NCI-H524 (cell line): ENCODE measurements at places on chromosomes 5 and 9.
A peak's percentile ranks its signal among the peaks of the same experiment; 100 is the strongest.

DNA sequence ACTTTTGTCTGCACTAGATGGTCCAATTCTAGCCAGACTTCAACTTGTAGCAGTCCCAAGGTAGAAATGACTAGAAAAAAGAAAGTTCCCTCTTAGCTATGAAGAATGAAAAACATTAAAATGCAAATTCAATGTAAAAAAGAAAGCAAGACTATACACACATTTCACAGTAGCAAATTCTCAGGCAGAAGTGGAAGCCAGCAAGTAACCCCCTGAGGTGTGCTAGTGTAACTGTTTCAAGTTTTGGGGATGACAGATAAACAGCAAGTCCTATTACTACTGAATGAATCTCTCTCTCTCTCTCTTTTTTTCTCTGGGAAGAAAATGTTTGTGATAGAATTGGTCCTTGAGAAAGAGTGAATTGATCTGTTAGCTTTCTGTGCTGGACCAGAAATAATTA is 185.6 kb downstream of the EFNA5 start:
- no peak for DNase-seq

- no peak for DNase-seq
These were observed 28.2 kb upstream of the SMAD5 start for GRCh38 chr5:136104306-136104965.

DNA sequence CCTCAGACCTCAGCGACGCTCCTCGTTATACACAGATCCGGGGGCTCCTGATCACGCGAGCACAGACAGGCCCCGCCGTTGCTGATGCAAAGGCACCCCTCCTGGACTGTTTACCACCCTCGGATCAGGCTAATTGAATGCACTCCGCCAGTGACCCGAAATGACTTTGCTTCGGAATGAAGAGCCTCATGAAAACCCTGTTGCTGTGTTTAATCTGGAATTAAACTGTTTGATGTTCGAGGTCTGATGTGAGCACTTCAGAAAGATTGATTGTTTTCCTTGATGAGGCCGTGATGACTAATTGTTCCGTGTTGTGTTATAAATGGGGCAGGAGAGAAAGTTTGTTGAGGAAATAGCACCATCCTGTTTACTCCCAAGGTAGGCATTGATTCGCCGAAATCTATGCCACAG is 190.5 kb upstream of the PPP1R26 start:
- no peak for DNase-seq

- DNase-seq: peak; percentile 11
These were observed 12.9 kb downstream of the OR2V2 start for GRCh38 chr5:181160152-181160754.

DNA sequence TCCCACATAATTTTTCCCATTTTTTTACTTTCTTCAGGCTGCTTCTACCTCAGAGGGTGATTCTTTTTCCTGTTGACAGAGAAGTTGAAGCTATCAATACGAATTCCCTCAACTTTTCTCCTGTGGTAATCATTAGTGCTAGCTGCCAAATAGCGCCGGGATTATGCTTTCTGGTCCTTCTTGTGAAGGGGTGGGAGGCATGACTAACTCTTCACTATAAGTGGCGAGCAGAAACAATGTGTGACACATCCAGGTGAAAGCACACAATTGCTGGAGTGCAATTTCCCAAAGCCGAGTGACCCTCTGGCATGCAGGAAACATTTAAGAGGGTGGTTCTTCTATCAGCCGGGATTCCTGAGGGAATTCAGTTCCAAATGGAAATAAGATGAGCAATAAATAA is 56.0 kb downstream of the TRPC7 start:
- no peak for DNase-seq

- DNase-seq: peak; percentile 40
These were observed 467 bp upstream of the VLDLR start for GRCh38 chr9:2620919-2621721.

DNA sequence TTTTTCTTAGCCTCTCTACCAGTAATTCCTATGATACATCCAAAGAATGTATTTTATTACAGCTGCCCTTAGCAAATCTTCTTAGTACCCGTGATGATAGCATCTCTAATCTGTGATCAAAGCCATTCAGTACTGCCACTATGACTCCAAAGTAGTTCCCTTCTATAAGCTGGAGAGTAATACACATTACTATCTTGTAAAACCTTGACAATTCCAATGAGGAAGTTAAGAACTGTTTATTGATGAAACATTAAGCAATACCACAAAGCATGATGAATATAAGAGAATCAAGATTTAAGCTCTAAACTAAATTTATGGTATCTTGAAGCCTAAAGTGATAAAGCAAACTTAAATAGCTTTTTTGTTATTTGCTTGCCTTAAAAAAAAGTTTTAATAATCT is 86.1 kb downstream of the SMIM23 start:
- no peak for DNase-seq

GRCh38 chr5:53613536-53613935 is 53.1 kb downstream of the NDUFS4 start:
- DNase-seq: no peak

GRCh38 chr9:13567833-13568232 is 288.3 kb upstream of the MPDZ start:
- no peak for DNase-seq

DNA sequence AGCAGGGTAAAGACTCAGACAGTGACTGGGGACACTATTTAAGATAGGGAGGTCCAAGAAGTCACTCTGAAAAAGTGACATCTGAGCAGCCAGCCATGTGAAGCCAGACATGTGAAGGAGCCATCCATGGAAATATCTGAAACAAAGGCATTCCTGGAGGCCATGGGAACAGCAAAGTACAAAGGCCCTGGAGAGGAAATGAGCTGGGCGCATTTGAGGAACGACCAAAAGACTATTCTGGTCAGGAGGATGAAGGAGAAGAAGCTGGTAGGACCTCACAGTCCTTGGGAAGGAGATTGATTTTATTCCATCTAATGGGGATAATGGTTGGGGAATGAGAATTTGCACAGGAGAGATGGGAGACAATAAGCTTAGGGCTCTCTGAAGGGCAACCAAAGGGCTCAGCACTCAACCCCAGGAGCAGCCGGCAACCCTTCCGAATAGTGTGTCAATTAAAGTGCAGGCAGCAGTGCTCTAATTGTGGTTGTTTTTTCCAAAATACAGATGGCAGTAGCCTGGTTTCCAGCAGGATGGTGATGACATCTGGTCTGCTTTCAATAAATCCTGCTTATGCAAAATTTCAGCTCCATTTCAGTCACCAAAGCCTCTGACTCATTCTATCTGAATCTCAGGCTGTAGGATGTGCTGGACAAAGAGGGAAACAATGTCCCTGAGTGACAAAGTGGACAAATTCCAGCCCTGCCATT is 26.7 kb downstream of the FOXI1 start:
- DNase-seq: peak; percentile 75

- no peak for DNase-seq
These were observed 73.0 kb upstream of the SPOCK1 start for GRCh38 chr5:137572042-137572695.

DNA sequence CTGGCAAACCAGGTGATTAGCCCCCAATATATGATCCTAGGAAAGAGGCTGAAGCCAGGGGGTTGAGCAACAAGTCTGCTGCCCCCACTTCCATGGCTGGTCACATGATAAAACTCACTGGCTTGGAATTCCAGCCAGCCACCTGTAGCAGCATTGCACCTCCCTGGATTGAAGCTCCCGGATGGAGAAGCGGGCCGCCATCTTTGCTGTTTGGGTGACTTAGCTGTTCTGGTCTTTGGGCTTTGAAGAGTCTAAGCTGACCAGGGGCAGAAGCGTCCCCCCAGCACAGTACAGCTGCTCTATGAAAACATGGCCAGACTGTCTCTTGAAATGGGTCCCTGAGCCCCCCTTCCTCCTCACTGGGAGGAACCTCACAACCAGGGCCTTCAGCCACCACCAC is 610.2 kb downstream of the ANXA1 start:
- no peak for DNase-seq

GRCh38 chr5:37738057-37738691 is 101.7 kb downstream of the GDNF start:
- no peak for DNase-seq

DNA sequence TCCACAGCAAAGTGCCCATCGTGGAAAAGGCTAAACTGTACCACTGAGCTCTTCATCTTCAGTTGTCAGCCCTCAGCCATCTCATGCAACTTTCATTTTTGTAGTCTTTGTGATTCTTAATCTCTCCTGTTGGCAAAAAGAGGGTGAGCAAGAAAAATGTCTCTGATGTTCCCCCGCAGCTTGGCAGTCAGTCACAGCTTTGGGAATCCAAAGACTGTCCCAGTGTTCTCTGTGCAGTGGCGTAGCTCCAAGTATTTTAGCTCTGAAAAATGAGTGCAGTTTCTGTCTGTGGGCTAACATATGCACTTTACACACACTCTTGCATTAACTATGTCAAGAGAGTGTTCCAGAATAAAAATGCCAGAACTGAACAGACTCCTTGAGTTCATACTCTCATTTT is 372.2 kb downstream of the TMEM232 start:
- no peak for DNase-seq

DNA sequence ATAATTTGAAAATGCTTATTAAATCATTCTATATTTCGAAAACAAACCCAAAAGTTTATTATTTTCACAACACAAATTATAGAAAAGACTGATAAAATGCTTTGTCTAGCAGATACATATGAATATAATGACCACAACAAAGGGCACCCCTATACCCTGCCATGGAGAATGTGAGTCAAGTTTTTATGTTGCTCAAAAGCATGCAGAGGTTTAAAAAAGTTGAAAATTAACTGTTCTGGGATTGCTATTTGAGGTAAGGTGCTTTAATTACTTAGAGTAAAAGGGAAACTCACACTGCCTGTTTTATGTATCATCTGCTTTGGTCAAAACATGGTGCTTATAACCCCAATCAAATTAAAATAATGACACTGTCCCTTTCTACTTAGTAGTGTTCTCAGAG is 41.0 kb downstream of the MLANA start:
- DNase-seq: no peak

DNA sequence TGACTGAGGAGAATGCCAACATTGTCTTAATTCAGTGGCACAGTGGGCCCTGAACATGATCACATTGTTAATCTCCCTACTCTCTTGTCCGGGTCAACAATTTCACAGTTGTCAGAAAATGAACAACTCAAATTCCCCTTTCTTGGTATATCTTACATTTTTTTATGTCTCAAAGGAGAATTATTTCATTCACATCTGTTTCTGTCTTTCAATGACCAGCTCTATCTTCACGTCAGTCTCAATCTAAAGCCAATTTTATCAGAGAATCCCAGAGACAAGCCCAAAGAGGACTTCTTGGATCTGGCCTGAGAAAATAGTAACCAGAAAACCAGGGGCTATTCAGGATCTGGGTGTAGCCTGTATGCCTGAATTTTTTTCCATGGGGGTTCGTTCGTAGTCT is 477.5 kb downstream of the PDE4D start:
- DNase-seq: no peak

GRCh38 chr9:38263532-38263931 is 129.0 kb upstream of the ALDH1B1 start:
- peak; percentile 56 for DNase-seq

DNA sequence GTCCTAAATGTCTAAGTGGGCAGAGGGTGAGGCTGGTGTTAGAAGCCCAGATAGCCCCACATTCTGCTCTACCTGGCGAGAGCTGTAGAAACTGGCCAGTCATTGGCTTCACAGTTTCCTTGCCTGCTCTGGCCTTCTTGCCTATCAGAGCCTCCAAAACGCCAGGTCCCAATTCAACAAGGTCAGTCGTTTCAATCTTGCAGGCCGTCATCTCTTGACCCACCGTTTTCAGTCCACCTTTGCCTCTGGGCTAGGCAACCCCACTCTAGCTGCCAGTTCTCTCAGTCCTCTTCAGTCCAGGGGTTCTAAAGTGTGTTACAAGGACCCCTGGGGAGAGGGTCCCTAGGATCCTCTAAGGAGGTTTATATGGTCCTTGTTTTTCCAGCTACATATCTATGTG is 20.0 kb upstream of the TIFAB start:
- DNase-seq: no peak

- no peak for DNase-seq
These were observed 171.6 kb upstream of the OTULINL start for GRCh38 chr5:14410068-14410393.

DNA sequence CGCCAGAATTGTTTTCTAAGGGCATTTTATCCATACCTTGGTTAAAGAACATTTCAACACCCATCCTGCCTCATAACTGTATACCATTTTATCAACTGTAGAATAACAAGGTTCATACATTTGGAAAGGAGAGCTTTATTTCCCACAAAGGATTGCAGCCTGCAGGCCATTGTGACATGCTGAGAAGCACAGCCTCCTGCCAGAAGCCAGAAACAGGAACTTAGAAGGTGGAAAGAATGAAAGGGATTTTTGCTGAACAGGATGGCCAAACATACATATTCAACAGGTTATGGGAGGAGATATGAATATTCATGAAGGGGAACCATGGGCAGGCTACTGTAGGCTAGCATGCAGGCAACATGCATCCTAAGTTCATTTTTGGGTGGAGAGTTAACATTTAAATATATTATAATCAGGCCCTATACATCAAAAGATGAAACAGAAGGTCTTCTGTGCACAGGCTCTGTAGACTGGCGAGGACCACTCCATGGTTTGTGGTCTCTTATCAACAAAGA is 59.9 kb upstream of the DIRAS2 start:
- DNase-seq: no peak

DNA sequence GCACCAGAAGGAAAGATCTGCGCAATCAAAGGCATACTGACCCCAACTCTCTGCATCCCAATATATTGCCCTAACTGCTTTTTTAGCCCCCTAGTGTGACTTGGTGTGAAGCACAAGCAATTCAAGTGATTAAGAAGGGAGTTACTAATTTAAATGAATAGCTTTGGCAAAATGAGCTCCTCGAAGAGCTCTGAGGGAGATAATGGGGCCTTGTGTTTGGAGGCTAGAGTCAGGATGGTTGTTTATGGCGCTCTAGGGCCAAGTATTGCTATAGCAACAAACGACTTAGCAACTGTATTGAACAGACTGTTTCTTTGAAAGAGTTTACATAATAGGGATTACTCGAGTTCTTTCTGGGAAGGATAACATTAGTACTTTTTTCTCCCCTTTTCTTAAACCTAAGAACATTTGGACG is 11.5 kb upstream of the C5orf58 start:
- no peak for DNase-seq

DNA sequence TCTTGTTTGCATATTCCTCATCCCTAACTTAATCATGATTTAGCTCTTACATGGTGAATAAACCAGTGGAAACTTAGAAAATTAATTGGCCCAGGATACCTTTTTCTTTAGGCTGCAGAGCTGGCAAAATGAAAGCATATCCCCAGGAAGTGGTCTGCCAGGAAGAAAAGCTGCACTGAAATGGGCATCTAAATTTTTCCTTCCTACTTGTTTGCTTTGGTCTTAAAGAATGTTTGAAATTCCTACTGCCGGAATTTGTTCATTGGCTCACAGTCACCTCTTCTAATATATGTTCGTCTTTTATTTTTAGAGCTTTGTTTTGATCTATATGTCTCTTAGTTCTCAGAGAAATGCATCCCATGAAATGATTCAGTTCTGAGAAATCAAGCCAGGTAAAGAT is 113.2 kb upstream of the ELL2 start:
- no peak for DNase-seq

DNA sequence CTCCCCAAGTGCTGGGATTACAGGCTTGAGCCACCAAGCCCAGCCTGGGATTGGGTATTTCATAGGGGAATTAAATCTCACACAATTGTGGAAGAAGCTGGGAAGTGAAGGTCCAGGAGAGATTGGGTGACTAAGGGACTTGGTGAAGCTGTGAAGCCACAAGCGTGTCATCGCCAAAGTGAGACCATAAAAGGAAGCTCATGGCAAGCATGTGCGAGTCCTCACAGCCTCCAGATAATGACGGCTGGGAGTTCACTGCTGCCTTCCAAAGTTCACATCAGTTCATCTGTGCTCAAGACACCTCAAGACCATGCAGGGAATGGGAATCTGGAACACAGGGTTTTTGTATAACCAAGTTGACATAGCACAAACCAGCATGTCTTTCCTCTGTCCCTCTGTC is 210.6 kb downstream of the MARCHF11 start:
- DNase-seq: no peak
